Activated effector memory CD4-positive, alpha-beta T cell treated with Interleukin-2 at 50 U/mL for 16 hours (primary cell): ENCODE measurements at places on chromosomes 1 and 21.
A peak's percentile ranks its signal among the peaks of the same experiment; 100 is the strongest.

GRCh38 chr1:183770816-183771128 is 34.1 kb upstream of the RGL1 start:
- DNase-seq: no peak

GRCh38 chr1:196660852-196661251 is 9.0 kb downstream of the CFH start:
- DNase-seq: no peak

DNA sequence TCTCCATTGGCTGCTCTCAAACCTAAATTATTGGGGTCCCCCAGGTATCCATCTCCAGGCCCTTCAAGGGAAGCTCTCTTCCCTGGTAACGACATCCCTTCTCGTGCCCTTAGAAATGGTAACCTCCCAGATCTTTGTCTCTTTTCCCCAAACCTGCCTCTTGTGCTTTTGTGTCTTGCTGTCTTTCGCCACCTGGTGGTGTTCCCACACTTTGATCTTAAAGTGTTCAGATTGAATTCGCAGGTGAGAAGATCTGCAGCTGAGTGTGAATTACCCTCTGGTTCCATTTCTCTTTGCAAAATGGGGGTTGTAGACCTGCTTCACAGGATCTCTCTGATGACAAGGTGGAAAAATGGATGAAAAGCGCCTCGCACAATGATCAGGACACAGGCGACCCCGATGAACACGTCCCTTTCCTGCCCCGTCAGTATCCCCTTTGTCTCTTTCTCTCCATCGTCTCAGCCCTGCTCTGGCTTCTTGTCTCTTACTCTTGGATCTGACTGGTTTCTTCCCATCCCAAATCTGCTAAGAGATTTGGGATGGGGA is 53.1 kb downstream of the DOP1B start:
- DNase-seq: peak; percentile 9

- DNase-seq: no peak
Measured at GRCh38 chr1:87197156-87197555, 131.5 kb upstream of the LMO4 start.

DNA sequence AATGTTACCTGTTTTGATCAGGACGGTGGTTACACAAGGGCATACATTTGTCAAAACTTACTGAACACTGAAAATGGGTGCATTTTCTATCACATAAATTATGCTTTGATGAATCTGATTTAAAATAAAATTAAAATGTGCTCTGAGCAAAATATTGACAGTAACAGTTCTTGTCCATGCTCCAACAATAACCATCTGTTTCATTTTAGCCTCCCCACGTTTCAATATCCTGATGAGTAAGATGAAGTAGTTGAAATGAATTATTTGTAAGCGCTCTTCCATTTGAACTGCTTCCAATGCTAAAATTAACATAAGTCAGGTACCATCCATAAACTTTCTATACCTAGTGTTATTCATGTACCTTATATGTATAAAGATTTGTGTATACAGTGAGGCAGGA is 365.4 kb downstream of the LTN1 start:
- no peak for DNase-seq

- DNase-seq: no peak
Measured at GRCh38 chr1:234675572-234675971, 65.6 kb upstream of the IRF2BP2 start.

DNA sequence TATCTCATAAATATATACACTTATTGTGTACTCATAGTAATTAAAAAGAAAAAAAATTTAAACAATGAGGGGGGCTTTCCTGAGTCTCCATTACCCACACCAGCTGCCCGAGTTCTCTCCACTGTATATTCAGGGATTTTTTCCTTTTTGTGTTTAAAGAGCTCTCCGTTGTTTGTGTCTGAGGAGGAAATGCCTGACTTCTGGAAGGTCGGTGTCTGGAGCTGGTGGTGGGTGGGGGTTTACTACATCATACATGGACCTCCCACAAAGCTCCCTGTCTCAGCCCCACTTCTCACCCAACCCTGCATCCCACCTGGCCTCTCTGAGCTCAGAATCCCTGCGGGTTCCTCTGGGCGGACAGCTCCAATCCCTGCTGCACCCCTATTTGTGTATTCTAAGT is 64.1 kb upstream of the ETV3 start:
- no peak for DNase-seq

- DNase-seq: no peak
Measured at GRCh38 chr1:92317836-92318493, 19.1 kb downstream of the RPAP2 start.

DNA sequence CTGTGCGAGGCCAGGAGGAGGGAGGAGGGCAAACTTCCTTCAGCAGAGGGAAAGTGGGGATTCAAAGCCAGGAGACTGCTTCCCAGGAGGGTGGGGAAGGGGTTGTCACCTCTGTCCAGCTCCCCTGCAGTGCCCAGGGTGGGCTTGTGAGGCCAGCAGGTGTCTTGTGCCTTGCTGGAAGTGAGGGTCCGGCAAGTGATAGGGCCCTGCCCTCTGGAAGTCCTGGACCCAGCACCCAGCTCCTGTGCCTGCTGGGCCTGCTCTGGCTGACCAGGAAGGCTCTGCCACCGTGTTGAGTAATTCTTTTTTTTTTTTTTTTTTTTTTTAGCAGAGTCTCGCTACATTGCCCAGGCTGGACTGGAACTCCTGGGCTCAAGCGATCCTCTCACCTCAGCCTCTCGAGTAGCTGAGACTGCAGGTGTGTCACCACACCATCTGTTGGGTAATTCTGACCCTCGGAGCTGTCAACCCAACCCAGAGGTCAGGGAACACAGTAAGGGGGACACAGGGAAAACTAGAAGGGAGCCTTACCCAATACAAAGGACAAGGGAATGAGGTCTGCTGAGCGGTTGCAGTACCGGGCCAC is 1.0 kb downstream of the BEST4 start:
- DNase-seq: no peak

- DNase-seq: no peak
Measured at GRCh38 chr1:84269306-84269705, 32.2 kb upstream of the SAMD13 start.
